ENCODE measurements at places on chromosomes 1 and 21. TPM values are rescaled to one million over a fixed set of nuclear protein-coding genes. Genes with fewer than 3 reads are reported as not detected.

The FCAMR gene
- not detected for total RNA-seq

The TAS1R1 gene
- not detected for total RNA-seq

The VASH2 gene
- not detected for total RNA-seq

The RGL1 gene
- total RNA-seq, result 2.7 TPM

The OR2M5 gene
- not detected for total RNA-seq

The KRTAP11-1 gene
- not detected for total RNA-seq

DNA sequence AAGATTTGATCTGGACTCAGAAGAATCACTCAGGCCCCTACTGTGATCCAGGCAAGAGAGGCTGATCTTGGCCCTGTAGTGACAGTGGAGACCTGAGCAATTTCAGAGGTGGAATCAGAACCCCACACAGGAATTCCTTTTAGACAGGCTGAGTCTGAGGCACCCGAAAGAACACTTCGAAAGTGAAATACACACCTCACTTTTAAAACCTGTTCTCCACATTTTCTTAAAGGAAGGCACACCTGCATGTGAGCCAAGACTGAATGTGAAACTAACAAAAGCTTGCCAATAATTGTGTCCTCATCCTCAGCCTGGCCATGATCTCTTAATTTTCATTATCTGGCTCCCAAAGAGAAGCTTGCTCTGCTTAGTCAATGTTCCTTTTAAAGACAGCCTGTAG is 32.2 kb downstream of the SIPA1L2 start:
- no peak overlapping the region for H3K4me3 ChIP-seq
- no peaks in the 10 kb centered on the region for H3K36me3 ChIP-seq
- peaks cover 32% of the 10 kb centered on the region for H3K4me1 ChIP-seq
- H3K27me3 ChIP-seq, result no peaks in the 10 kb centered on the region
- no peak for DNase-seq
